ENCODE measurements at places on chromosomes 4 and X.

- DNase-seq = no peak
Measured at GRCh38 chr4:128698386-128698785, 111.1 kb upstream of the JADE1 start.

GRCh38 chr4:151644622-151645021 lies 116.2 kb downstream of the GATB start:
- no peak for DNase-seq

- DNase-seq = no peak
Measured at GRCh38 chr4:186666252-186666651, 57.4 kb downstream of the FAT1 start.

DNA sequence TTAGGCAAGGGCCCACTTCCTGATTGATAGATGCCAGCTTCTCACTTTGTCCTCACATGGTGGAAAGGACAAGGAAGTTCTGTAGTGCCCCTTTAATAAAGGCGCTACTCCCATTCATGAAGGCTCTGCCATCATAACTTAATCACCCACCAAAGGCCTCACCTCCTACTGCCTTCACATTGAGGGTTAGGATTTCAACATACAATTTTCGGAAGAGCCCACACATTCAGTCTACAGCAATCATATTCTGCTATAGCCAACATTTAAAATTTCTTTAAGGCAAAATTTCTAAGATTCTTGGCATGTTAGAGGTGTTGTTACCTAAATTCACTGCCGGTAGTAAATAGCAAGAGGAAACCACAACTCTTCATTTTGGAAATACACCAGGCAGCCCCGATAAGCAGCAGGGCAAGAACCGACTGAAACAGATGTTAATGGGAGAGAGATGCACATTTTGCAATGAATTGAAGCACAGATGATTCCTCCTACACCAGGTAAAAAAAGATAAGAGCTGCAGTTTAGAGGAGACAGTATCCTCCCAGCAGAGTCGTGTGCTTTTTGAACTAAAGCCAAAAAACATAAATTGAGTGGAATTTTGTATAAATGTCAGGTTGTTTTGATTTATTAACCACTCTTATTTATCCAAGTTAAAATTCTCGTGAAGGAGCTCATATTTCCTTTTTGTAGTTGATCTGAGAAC lies 594.9 kb downstream of the KCTD8 start:
- DNase-seq = no peak

- no peak for DNase-seq
Measured at GRCh38 chr4:153822316-153822715, 33.4 kb upstream of the SFRP2 start.

DNA sequence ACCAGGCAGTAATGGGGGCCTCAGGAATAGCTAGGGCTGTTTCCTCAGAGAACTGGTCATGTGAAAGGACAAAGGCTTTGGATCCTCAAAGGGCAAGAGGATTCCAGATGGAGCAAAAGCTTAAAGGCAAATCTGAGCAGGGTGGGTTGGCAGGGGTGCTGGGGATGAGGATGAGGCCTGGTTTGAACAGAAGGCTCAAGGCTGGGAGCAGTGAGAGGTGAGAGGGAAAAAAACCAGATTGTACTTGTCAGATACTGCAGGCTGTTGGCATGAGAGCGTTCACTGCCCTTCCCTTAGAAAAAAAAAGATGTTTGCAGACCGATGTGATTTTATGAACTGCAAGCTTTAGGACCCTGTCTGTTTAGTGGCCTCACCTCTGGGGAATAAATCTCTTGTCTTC lies 75.3 kb upstream of the PLAC1 start:
- no peak for DNase-seq

- DNase-seq = no peak
Measured at GRCh38 chrX:25213611-25214010, 197.8 kb upstream of the ARX start.

All from skeletal muscle cell (primary cell).